ENCODE measurements at places on chromosomes 16 and 17.
A peak's percentile ranks its signal among the peaks of the same experiment; 100 is the strongest.

GRCh38 chr17:28467456-28468025 lies 5.9 kb upstream of the SLC13A2 start:
- DNase-seq, result no peak

GRCh38 chr17:38538906-38539305 lies 66.8 kb downstream of the SRCIN1 start:
- no peak for DNase-seq

GRCh38 chr17:40399185-40399584 lies 18.5 kb downstream of the TOP2A start:
- DNase-seq, result no peak

DNA sequence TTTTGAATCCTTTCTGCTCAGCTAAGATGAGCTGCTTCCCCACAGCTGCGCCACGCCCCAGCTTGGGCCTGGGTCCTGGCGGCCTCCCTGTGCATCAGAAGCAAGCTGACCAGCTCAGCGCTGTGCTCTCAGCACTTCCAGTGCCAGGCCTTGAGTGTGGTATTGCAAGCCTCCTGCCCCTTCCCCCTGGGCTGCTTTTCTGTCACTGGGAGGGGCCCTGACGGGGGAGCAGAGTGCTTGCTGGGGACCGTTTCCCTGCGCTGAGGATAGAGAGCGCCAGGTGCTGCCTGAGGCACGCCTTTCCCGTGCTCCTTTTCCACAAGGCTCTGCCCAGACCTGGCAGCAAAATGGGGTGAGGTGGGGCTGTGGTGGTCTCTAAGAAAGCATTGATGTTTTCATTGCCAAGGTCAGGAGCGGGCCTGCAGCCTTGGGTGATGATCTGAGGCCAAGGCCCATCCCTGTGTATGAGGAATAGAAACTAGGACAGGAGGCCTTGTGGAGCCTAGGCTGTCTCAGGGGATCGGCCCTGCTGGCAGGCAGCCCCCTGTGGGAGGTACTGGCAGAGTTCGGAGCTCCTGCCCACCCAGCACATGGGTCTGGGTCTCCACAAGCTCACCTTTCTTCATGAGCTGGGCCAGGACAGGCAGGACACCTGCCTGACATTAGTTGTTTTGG lies 29.7 kb downstream of the POLR3E start:
- DNase-seq, result no peak

DNA sequence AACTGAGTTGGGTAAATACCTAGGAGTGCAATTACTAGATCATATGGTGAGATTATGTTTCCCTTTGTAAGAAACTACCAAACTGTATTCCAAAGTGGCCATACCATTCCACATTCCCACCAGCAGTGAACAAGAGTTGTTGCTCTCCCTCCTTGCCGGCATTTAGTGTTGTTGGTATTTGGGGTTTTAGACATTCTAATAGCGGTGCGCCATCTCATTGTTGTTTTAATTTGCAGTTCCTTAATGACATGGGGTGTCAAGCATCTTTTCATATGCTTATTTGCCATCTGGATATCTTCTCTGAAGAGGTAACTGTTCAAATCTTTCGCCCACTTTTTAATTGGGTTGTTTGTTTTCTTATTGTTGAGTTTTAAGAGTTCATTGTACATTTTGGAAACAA lies 164.2 kb upstream of the LHX1 start:
- no peak for DNase-seq

GRCh38 chr16:69863401-69864281 lies 87.5 kb upstream of the CLEC18A start:
- no peak for DNase-seq

- peak; percentile 71 for DNase-seq
Observed at GRCh38 chr16:27367461-27368357, 34.3 kb upstream of the IL21R start.

DNA sequence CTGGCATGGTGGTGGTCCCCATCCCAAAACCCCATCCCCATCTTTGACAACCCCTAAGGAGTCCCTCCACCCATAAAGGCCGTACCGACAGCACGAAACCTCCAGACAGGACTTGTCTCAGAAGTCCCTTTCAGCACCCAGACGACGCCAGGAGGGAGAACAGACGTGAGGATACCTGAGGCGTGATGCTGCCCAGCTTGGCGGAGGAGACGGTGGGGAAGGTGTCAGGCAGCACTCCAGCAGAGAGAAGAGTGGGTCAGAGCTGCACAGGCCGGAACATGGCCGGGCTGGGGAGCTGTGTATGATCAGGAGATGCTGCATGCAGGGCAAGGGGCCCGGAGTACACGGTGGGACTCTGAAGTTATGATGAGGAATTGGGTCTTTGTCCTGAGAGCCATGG lies 244.2 kb downstream of the GSG1L start:
- DNase-seq, result no peak

DNA sequence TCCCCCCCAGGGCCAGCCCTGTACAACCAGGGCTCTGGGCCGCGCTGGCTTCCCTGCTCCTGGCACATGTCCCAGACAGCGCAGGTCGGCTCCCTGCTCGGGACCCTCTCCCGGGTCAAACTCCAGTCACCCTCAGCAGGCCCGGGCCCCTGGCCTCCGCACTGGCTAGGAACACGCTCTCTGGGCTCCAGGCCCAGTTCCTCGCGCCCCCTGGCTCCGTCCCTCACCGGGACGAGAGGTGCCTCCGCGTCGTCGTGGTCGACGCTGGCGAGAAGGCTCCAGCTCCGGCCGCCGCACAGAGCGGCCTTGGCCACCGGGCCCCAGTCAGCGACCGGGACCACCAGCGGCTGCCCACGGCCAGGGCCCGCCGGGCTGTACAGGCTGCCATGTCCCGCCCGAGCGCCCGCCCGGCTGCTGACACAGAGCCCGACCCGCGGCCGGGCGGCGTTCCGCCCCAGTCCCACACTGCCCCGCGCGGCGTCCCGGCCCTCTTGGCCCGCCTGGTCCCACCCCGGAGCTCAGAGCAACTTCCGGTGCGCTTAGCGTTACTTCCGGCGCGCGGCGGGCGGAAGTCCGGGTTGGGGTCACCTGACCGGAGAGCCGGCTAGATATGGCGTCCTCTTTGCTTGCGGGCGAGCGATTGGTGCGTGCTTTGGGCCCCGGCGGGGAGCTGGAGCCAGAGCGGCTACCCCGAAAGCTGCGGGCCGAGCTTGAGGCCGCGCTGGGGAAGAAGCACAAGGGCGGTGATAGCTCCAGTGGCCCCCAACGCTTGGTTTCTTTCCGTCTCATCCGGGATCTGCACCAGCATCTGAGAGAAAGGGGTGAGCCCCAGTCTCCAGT lies at the start of gene POLDIP2:
POLDIP2 (minus strand) TSS at position 467 of the 840 bp plus-strand sequence; CDS start at position 388, 79 bp downstream.
- DNase-seq, result peak; percentile 92
